ENCODE measurements at places on chromosomes 1 and 21.

- no peak for DNase-seq
These were observed 13.8 kb downstream of the LEPR start for GRCh38 chr1:65434255-65434654.

DNA sequence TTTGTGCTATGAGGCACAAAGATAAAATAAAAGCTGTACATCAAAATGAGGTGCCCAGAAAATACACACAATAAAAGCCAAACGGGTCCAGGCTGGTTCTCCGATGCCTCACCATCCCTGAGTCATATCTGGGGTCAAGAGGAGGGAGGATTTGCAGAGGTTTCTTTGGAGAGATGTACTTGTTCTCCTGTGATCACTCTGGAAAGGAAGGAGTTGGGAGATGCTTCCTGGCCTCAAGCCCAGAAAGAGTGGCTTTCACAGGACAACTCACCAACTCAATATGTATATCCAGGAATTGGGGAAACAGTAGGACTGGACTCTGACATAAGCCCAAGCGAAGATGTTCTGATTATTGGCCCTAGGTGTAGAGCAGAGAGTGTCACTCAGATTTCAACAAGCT lies 51.9 kb downstream of the DIPK1A start:
- DNase-seq = no peak

DNA sequence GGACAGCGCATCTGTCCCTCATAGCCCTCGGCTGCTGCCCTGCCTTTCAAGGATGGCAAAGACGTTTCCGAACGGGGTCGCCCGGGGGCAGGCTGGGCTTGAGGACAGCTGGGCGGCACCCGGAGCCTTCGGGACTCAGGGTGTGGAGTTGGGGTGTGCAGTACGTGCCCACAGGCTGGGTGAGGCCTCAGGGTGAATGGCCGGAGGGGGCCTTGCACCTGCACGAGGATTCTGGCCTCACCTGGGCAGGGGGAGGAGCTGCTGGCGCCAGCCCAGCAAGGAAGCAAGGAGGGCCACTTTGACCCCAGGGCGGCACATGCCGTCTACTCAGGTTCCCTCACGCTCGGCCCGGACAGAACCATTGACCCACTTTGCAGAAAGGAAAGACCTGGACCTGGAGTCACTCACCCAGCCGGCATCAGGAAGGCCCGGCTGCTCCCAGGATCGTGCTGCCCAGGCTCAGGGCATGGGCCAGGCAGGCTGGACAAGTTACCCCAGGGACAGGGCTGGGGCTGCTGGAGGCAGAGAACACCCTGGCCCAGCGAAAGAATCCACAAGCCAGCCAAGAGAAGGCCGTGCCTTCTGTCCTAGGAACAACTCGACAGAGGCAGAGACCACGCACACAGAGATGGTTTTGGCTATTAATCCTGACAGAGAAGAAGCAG lies 65.1 kb upstream of the TTC34 start:
- no peak for DNase-seq

GRCh38 chr1:226945106-226945857 lies 5.2 kb downstream of the COQ8A start:
- no peak for DNase-seq

DNA sequence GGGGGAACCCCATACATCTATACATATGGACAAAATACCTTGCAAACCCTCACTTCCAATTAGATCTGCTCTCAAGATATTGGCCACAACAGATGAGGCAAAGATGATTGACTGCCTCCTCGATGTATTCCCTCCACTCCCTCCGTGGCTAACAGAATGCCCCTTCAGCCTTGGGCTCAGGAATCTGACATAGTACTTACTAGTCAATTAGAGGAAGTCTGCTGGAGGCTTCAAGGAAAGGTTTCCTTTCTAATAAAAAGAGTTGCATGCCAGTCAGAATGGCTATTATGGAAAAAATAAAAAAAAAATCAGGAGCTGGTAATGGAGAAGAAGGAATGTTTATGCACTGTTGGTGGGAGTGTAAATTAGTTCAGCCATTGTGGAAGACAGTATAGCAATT lies 90.4 kb upstream of the VAV3 start:
- no peak for DNase-seq

DNA sequence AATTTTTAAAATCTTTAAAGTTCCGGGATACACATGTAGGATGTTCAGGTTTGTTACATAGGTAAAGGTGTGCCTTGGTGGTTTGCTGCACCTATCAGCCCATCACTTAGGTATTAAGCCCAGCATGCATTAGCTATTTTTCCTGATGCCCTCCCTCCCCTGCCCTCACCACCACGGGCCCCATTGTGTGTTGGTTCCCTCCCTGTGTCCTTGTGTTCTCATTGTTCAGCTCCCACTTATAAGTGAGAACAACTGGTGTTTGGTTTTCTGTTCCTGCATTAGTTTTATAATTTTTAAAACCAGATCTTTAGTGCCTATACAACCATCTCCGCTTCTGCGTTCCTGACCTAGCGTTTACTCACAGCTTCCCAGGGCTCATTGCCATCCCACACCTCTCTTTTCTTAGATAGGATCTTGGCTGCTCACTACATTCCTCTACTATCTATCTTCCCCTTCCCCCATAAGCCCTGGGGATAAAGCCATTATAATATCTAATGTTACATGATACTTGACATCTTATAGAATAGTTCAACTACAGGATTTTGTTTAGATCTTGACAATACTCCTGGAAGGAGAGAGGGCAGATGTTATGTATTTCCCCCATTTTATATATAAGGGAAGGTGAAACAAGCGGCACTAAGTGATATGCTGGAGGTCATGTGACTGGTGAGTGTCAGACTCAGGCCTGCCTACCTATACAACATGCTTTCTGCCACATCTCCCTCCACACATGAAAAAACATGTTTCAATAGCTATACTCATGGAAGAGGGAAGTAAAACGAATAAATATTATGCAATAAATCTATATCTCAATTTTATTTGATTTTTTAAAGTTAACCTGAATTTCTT lies 52.3 kb upstream of the DNAJC6 start:
- no peak for DNase-seq

GRCh38 chr1:29806646-29807319 lies 570.5 kb downstream of the PTPRU start:
- no peak for DNase-seq

- DNase-seq = no peak
These were observed 79.2 kb downstream of the ATP5PO start for GRCh38 chr21:33836408-33836807.

DNA sequence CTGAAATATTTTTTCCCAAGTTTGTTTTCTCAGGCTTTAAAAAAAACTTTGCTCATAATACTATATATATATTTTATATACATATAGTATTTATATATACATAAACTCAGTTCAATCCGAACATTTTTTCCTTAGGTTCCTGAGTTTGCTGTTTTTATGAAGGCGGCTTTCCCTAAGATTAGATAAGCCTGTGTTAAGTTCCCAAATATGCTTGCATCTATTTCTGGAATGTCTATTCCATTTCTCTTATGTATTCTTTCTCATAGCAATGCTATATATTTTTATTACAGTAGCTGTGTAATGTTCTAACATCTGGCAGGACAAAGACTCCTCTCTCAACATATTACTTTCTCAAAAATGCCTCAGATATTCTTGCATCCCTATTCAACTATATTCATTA lies 45.9 kb downstream of the ADSS2 start:
- no peak for DNase-seq

- no peak for DNase-seq
These were observed 992.7 kb downstream of the TTLL7 start for GRCh38 chr1:83006271-83006670.

DNA sequence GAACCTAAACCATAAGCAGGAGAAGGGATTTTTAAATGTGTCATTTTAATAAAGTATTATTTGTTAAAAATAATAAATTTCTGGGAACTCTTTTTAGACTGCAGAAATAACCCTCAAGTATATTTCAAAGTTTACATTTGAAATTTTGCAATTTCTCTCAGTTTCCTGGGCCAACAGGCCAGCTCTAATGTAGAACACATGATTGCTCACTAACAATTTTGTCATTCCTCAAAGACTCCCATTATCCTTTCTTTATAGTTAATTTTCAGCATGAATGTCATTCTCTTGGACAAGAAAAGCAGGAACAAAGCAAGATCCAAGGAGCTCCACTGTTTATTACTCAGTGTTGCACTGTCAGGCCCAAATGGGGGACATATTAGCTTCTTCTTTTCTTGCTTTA lies 119.4 kb upstream of the VANGL1 start:
- no peak for DNase-seq

DNA sequence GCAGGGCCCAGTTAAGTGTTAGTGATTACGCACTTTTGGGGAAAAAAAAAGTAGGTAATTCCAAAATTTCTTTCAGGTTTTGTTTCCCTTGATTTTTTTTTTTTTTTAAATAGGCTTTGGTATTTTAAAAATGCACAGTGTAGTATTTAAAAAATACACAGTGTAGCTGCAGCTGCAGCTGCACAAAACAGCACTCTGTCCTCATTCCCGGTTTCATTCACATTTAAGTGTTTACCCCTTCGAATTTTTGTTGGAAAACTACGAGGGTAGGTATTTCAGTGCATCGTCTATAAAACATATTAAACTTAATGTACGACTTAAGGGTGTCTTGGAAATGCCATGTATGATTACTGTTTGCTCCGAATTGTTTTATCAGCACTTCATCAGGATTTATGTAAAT lies 3.4 kb downstream of the NEK7 start:
- no peak for DNase-seq

GRCh38 chr1:182122256-182122912 lies 60.9 kb upstream of the ZNF648 start:
- no peak for DNase-seq

DNA sequence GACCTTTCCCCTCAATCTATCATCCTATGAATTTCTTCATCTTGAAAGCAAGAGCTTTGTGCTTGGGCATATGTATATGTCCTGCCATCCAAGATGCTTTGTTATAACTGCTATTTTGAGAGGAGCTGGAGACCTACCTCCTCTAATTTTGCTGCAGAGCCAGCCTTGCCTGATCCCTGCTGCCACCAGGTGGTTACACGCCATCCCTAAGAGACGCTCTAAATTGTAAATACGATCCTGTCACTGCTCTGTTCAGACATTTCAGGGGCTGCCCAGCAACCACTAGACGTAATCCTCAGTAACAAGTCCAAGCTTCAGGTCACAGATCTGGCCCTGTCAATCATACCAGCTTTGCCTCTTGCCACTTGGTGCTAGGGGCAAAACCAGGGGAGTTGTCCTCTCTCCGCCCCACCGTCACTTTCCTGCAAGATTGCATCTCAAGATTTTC lies 32.9 kb downstream of the GPA33 start:
- DNase-seq = no peak

DNA sequence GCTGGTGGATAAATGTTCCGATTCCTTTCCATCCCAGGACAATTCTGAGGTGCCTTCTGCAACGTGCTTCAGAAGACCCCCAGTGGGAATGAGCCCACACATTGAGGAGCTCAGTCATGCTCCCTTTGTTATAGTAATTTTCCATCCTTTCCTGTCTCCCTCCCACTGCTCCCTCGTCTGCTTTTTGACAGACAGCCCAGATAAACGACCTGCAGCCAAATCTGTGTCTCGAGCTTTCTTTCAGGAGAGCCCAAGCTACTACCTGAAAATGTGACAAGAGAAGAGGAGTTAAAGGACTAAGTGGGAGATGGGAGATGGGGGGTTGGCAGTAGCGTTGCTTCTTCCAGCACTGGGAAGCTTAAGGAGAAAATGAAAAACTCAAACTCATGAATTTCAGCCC lies 65.9 kb upstream of the LRRN2 start:
- no peak for DNase-seq

GRCh38 chr21:46634427-46634826 lies 1.0 kb upstream of the PRMT2 start:
- no peak for DNase-seq

DNA sequence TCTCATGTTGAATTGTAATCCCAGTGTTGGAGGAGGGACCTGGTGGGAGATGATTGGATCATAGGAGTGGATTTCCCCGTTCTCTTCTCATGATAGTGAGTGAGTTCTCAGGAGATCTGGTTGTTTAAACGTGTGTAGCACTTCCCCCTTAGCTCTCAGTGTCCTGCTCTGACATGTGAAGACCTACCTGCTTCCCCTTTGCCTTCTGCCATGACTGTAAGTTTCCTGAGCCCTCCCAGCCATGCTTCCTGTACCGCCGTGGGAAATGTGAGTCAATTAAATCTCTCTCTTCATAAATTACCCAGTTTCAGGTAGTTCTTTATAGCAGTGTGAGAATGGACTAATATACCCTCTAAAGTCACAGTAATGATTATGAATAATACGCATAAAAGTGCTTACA lies 248.4 kb upstream of the LRRC7 start:
- no peak for DNase-seq

- no peak for DNase-seq
These were observed 6.1 kb upstream of the ADORA1 start for GRCh38 chr1:203121186-203122015.

DNA sequence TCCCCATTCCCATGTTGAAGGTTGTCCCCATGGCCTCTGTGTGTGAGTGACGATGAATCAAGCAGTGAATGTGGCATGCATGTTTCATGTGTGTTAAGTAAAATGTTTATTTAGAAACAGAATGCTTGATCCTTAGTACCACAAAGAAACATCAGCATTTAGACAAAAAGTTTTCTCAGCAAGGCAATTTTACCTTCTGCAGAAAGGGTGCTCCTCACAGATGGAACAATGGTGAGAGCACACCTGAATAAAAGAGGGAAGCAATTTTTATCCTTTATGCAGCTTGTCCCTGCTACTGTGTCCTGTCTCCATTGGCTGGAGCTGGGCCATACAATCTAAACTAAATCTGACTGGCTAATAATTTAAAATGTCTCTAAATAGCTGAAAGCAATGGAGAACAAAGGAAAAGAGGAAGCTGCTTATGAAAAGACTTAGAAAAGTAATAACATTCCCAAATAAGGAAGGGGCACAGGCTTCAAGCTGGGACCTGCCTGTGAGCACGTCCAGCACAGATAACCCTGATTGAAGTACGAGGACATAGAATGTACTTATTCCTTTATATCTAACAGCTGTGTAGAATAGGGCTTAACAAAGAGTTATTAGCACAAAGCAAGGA lies 8.4 kb upstream of the SMYD3 start:
- DNase-seq = no peak

GRCh38 chr1:117609471-117609911 lies 3.6 kb downstream of the TENT5C start:
- DNase-seq = no peak

- no peak for DNase-seq
These were observed 1341.7 kb downstream of the PLA2G4A start for GRCh38 chr1:188170411-188170810.

Data from stimulated activated CD8-positive, alpha-beta memory T cell treated with anti-CD3 and anti-CD28 coated beads, Interleukin-4, amount 100 ng/mL, for 4 hours (primary cell).